ENCODE measurements at places on chromosomes 2 and 18.
A peak's percentile ranks its signal among the peaks of the same experiment; 100 is the strongest.

DNA sequence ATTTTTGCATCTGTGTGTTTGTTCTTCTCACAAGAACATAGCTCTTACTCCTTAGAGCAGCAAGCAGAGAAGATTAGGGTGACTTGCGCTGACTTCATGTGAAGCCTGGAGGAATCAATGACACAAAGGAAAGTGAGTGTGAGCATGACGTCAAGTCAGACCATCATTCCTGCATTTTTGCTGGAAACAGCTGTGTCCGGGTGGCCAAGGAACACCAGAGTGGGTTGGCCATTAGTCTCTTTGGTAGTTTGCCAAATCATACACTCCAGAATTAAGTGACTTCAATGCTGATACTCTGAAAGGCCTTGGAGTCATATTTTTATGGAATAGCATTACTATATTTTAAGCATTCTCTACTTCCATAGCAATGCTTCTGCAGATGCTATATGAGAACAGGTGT lies 597.2 kb downstream of the DCDC2C start:
- no peak for DNase-seq

- no peak for DNase-seq
Measured at GRCh38 chr18:24538414-24539264, 78.2 kb downstream of the HRH4 start.

GRCh38 chr18:2223449-2223848 lies 347.9 kb downstream of the METTL4 start:
- DNase-seq: no peak

GRCh38 chr2:197500503-197501131 lies 438 bp downstream of the HSPE1 start:
- no peak for DNase-seq

DNA sequence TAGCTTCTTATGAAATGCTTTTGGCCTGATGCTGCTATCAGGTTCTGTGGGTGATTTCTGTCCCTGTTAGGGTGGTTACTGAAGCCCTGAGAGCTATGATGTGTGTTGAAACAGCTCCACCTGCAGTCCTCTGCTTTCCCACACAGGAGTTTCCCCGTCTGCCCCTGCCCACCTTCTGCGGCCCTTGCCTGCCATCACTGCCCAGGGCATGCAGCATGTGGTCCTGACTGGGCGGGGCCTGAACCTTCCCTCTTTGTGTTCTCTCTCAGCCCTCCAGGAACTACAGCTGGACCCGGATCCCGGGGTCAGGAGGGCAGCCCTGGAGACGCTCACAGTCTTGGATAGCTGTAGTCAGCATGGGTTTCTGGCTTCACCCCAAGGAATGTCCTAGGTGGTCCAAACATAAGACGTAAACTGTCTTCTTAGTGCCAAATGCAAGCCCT lies 21.4 kb downstream of the HJURP start:
- DNase-seq: peak; percentile 92

- no peak for DNase-seq
Measured at GRCh38 chr2:111071600-111072171, 49.0 kb upstream of the BCL2L11 start.

GRCh38 chr18:29406996-29407395 lies 1230.1 kb upstream of the CDH2 start:
- no peak for DNase-seq

DNA sequence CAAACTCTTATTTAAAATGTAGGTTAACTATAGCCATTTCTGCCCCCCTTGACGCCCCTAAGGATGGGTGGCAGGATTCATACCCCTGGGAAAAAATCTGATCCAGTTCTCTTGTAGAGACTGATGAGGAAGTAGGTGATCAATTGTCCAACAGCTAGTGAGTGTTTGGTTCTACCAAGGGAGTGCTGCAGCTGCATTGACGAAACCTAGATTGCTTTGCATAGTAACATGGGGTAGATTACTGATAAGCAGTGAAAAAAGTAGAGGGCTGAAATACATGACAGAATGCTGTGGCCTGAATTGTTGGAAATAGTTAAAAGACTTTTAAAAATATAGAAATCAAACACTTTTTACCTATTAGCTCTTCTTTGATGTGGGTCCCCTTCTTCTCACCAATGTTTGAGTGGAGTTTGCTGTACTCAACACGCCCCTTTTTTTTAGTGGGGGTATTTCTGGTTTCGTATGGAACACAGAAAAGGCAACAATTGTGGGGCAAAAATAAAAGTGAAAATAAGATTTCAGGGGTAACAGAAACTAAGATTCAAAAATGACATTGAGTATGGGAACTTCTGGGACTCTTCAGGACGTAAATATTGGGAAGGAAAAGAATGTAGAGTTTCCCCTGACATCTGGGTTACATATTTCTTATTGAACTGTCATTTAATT lies 66.2 kb downstream of the MAIP1 start:
- no peak for DNase-seq

DNA sequence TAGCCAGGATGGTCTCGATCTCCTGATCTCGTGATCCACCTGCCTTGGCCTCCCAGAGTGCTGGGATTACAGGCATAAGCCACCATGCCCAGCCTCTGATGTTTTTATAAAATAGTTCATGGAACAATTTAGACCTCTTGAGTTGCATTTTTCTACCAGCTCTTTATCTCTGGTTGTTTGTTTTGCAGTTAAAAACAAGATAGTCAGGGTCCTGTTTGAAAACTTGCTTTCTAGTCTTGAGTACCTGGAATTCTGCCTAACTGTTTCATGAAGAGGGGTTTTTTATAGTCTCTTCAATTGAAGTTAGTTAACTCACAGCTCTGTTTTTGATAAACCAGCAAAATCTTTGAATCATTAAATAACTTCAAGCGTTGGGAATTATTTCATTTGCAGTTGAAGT lies 244.8 kb downstream of the PARD3B start:
- DNase-seq: no peak

DNA sequence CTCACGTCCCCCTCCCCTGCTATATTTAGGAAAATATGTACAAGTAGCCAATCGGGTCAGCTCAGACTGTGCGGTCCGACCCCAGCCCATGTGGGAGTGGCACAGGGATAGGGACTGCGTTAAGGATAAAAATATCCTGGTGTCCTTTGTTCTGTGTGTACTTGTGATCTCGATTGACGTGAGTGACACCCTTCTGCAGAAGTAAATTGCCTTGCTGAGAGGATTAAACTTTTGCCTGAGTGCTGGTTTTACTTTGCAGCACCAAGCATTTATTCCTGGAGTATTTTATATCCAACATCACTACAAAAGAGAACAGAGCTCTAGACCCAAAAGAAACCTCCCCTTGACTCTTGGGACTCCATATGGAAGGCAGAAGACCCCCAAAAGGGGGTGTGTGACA lies 28.0 kb upstream of the RALBP1 start:
- DNase-seq: no peak

GRCh38 chr18:54774981-54775665 lies 53.2 kb upstream of the RAB27B start:
- DNase-seq: no peak

DNA sequence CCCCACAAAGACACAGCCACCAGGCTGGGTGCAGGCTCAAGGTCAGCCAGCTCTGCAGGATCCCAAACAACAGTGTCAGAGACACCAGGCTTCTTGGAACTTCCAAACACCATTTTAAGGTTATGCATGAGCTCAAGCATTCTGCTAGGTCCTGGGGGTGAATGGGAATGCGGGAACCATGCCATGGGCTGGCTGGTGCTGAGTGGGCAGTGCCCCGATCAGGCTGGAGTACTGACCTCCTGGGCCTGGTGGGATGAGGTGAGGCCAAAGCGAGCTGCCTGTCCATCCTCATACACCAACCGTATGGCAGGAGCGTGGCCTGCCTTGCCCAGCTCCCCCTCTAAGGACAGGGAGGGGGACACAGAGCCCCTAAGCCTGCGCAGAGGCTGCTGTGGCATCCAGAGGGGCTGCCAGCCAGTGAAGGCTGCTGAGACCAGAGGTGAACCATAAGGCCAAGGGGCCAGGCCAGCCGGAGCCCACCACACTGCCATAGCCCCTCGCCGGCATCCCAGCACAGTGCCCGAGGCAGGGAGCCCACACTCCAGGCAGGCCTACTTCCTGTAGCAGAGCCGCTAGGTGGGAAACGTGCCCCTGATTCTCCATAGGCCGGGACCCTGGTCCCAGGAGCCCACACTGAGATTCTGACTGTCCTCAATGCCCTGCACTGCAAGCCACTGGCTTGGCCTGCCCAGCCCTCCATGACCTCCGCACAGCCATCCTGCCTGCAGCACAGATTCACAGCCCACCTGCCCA lies 135.0 kb downstream of the HDAC4 start:
- peak; percentile 44 for DNase-seq

DNA sequence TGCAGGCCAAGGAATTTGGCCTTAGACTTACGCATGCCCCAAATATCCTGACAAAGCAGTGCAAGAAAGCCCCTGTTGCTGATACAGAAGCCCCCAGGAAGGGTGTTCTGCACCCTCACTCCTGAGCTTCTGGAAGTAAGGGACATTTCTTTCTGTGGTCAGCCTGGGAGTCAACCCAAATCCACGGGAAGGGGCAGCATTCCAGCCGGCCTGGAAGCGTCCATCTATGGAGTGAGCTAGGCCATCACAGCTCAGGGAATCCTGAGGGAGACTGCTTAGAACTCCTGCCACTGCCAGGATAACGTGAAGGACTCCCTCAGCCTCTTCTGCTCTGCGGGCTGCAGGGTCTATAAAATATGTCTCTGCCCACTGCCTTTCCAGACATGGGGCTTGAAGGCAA lies 173.9 kb downstream of the ANAPC1 start:
- DNase-seq: no peak

DNA sequence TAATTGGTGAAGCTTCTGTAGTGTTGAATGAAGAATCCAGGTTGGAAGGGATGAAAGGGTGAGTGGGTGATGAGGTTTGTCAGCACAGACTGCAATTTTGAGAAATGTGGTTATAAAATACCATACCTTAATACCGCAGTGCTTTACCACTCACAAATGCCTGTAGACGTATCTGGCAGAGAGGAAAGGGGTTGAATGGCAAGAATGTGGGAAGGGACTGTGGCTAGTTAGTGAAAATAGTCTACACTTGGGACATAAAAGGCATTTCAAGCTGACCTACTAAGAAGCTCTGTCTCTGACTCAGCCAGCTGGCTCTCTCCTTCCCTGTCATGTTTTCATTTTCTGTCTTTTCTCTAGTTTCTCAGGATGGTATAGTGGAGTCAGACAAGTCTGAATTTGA lies 25.1 kb downstream of the CDK15 start:
- no peak for DNase-seq

GRCh38 chr18:25786758-25787157 lies 303.7 kb downstream of the SS18 start:
- DNase-seq: no peak

- no peak for DNase-seq
Measured at GRCh38 chr2:239378021-239378917, 22.6 kb downstream of the HDAC4 start.

- no peak for DNase-seq
Measured at GRCh38 chr2:212076456-212076855, 462.1 kb downstream of the ERBB4 start.

DNA sequence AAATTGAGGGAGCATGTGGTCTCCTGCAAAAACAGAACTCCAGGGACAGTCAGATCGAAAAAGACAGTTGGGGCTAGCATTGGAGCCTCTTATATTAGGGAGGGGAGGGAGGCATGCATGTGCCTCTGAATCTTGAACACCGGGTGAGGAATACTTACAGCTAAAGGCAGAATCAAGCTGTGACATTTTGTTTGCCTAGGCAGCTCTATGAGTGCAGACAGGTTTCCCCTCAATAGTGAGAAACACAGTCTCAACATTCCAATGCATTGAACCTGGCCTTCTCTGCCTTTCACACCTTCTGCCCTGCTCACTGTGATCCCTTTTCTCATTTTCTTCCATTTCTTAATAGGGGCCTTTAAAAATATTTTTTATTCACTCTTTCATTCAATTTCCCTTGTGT lies 140.4 kb downstream of the THSD7B start:
- no peak for DNase-seq

Measured in H7 (cell line).